Thymus (tissue), 14 donors: ENCODE measurements at places on chromosomes 4 and X. TPM values are rescaled to one million over a fixed set of nuclear protein-coding genes. Genes with fewer than 3 reads are reported as not detected.

PNCK gene
- total RNA-seq, result 8.2 TPM

SLC9A6 gene
- 7.7 TPM for total RNA-seq

TLR8 gene
- 3.7 TPM for total RNA-seq

USP17L20 gene
- total RNA-seq, result not detected

UGT2B28 gene
- total RNA-seq, result 0.05 TPM

YY2 gene
- 0.47 TPM for total RNA-seq

BST1 gene
- total RNA-seq, result 4.1 TPM

MAGEA2 gene
- total RNA-seq, result not detected

KLB gene
- 0.05 TPM for total RNA-seq

TECRL gene
- 0.09 TPM for total RNA-seq

PABPC5 gene
- 0.24 TPM for total RNA-seq

ADAMTS3 gene
- 1.8 TPM for total RNA-seq

BTK gene
- 6.5 TPM for total RNA-seq

DNA sequence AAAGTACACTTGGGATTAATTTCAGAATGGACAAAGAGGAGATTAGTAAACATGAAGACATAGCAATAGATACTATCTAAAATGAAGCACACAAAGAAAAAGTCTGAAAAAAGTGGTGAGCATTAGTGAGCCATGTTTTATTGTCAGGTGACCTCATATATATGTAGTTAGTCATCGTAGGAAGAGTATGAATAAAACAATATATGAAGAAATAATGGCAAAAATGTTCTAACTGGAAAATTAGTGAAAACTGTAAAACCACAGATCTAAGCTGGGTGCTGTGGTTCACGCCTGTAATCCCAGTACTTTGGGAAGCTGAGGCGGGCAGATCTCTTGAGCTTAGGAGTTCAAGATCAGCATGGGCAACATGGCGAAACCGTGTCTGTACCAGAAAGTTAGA, 67.9 kb downstream of the RBPJ start:
- no peak overlapping the region for H3K27ac ChIP-seq
- H3K27me3 ChIP-seq, result no peaks in the 10 kb centered on the region
- no peak overlapping the region for H3K4me3 ChIP-seq

GRCh38 chr4:33658971-33659370, 2585.3 kb downstream of the ARAP2 start:
- no peaks in the 10 kb centered on the region for H3K27me3 ChIP-seq
- DNase-seq, result no peak
- no peak overlapping the region for H3K27ac ChIP-seq
- H3K36me3 ChIP-seq, result no peaks in the 10 kb centered on the region
- no peak overlapping the region for H3K4me3 ChIP-seq

DNA sequence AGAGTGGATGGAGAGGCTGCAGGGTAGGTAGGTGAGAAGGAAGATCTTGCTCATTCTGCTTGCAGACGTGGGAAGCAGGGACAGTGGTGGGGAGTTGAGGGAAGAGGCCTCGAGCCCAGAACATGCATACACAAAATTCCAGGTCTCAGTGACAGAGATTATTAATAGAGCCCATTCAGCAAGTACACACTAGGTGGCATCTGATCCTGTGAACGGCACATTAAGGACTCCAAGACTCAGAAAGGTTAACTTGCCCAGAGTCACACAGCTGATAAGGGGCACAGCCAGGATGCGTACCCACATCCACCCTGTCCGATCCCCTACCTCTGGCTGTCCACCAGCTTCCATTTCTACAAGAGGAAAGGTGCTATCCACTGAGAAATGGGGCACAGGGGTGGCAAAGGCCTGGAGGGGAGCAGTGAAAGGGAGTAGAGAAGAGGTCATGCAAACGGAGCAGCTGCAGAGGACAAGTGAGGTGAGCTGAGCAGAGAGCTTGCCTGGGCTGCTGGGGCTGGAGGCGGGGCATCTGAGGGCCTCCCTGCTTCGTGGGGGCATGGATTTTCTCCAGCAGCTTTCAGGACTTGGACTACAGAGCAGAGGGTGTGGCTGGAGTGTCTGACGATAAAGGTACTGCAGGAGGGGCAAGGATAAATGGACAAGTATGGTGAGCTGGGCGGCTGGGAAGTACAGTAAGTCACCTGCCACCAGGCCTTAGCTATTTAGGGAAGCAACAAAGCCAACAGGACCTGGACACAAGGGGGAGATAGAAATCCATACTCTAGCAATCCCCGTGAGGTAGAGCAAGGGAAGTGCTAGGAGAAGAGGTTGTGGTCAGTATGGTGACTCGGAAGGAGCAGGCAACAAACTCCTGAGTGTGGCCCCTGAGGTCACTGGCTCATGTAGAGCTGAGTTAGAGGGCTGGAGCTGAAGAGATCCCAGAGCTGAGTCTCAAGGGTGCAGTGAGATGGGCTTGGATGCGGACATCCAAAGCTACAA, 11.2 kb downstream of the IDS start:
- no peaks in the 10 kb centered on the region for H3K4me1 ChIP-seq
- H3K4me3 ChIP-seq, result no peak overlapping the region
- peaks cover 32% of the 10 kb centered on the region for H3K36me3 ChIP-seq
- H3K27me3 ChIP-seq, result no peaks in the 10 kb centered on the region
- no peak for DNase-seq

GRCh38 chr4:112284662-112285411, 867 bp downstream of the TIFA start:
- peaks cover 4% of the 10 kb centered on the region for H3K36me3 ChIP-seq
- H3K27me3 ChIP-seq, result no peaks in the 10 kb centered on the region
- peak overlapping the region; percentile 79 for H3K27ac ChIP-seq
- no peak for DNase-seq

DNA sequence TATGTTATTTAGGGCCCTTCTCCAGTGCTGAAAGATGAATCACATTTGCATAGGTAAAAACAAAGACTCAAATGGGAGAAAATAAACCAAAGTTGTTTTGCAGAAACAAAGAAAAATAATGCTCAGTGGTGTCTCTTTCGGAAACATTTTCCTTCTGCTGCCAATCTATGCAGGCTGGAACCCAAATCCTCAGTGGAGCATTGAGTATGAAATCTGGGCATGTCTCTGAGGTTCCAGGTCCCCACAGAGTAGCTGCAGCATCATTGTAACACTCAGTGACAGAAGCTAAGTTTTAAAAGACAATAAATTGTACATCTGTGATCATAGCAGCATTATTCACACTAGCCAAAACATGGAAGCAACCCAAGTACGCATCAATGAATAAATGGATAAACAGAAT, 303.6 kb downstream of the FBXW7 start:
- no peak for DNase-seq
- H3K4me1 ChIP-seq, result peaks cover 6% of the 10 kb centered on the region
- no peaks in the 10 kb centered on the region for H3K36me3 ChIP-seq
- no peak overlapping the region for H3K4me3 ChIP-seq
- H3K27ac ChIP-seq, result no peak overlapping the region
- H3K27me3 ChIP-seq, result no peaks in the 10 kb centered on the region

DNA sequence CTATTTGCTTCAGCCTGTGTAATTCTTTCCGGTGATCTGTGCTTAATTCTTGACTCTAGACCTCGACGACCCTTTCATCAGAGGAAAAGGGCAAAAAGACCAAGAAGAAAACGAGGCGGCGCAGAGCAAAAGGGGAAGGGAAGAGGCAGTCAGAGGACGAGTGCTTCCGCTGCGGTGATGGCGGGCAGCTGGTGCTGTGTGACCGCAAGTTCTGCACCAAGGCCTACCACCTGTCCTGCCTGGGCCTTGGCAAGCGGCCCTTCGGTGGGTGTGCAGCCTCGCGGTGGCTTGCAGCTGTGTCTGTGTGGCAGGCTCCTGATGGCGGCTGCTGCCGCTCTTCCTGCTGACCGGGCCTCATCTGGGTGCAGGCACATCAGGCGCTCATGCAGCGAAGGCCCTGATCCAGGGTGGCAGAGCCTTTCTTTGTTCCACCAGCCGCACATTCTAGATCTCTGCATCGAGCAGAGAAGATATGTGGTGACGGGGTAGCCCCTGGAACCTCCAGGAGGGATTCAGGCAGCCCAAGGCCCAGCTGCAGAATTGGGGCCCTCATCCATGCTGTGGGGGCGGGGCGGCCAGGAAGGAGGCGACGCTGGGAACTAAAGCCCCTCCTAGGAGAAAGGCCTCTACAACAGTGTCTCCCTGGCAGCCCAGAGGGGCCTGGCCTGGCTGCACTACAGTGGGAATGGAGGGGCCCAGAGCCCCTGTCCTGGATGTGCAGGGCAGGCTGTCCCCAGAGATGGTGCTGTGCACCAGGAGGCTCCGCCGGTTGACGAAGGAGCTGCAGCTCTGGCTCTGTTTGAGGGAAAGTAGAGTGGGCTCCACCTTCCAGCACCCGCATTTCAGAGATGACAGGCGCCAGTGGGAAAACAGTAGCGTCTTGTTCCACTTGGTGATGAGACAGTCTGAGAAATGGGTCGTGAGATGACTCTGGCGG, 32.1 kb downstream of the NELFA start:
- no peaks in the 10 kb centered on the region for H3K27me3 ChIP-seq
- no peak for DNase-seq

GRCh38 chrX:135530097-135530496, 9.6 kb downstream of the INTS6L start:
- no peaks in the 10 kb centered on the region for H3K4me1 ChIP-seq
- no peak for DNase-seq
- no peak overlapping the region for H3K27ac ChIP-seq

DNA sequence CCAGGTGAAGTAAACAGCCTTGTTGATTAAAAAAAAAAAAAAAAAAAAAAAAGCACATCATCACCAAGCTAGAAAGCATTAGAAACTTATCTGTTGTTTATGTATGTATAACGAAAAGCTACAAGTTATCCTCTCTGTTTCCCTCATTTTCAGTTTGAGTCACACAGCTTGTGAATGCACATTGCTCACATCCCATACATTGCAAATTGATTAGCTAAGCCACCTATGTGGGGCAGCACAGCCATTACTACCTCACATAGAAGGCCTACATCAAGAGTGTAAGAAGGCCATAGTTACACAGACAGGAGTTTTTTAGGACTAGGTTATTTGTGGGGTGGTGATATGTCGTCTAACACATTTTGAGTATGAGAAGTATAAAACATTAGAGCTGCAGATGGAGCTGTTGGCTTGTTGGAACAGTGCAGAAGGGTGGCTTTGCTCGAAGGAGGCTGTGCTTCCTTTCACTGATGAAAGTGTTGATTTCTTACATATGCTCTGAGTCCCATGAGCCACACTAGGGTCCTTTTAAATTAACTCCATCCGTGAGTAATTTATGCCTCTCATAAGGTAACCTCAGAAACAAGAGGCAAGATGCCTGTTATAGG, 431.6 kb downstream of the GABRG1 start:
- no peak overlapping the region for H3K4me3 ChIP-seq
- no peak for DNase-seq
- H3K27ac ChIP-seq, result no peak overlapping the region
- no peaks in the 10 kb centered on the region for H3K4me1 ChIP-seq
- no peaks in the 10 kb centered on the region for H3K36me3 ChIP-seq
- no peaks in the 10 kb centered on the region for H3K27me3 ChIP-seq

GRCh38 chr4:20288846-20289512, 37.3 kb downstream of the SLIT2 start:
- no peak for DNase-seq
- H3K4me1 ChIP-seq, result no peaks in the 10 kb centered on the region
- no peaks in the 10 kb centered on the region for H3K27me3 ChIP-seq
- no peak overlapping the region for H3K4me3 ChIP-seq

DNA sequence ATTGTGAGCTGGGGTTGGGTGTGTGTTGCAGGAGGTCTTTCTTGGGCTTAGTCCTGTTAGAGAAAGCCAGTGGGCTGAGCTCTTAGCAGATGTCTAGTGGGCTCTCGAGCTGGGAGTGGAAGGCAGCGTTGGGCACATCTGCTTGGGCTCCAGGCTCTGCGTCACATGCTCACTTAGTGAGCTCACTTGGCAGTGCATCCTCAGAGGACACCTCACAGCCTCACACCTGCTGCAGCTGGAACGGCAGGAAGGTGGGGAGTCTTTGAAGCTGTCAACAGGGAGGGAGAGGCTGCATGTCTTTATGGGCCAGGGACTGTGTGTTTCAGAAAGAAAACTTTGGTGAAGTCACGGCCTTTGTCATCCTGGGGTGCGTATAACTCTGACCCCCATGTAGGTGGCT, 82.2 kb downstream of the PSAPL1 start:
- no peaks in the 10 kb centered on the region for H3K4me1 ChIP-seq
- no peak overlapping the region for H3K27ac ChIP-seq
- no peaks in the 10 kb centered on the region for H3K27me3 ChIP-seq
- no peak overlapping the region for H3K4me3 ChIP-seq

DNA sequence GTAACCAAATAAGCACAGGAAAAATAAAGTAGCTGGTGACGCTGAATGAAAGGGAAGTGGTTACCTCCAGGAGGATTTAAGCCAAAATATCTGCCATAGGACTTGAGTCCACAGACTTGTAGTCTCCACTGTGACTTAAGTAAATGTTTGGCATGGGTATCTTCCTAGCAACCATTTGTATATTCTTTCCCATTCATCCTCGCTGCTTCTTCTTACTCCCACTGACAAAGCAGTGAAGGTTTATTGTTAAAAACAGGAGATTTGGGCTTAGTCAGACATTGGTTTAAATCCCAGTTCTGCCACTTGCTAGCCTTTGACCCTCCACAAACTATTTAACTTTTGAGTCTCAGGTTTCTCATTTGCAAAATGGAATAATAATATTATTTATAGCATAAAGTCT, 22.3 kb downstream of the COL4A6 start:
- no peaks in the 10 kb centered on the region for H3K27me3 ChIP-seq
- no peak for DNase-seq
- H3K4me1 ChIP-seq, result no peaks in the 10 kb centered on the region

GRCh38 chr4:3518511-3518880, 13.7 kb downstream of the LRPAP1 start:
- H3K27me3 ChIP-seq, result no peaks in the 10 kb centered on the region
- no peaks in the 10 kb centered on the region for H3K4me1 ChIP-seq
- no peak overlapping the region for H3K4me3 ChIP-seq
- no peak for DNase-seq

- no peaks in the 10 kb centered on the region for H3K4me1 ChIP-seq
- H3K27ac ChIP-seq, result no peak overlapping the region
- no peaks in the 10 kb centered on the region for H3K27me3 ChIP-seq
- H3K36me3 ChIP-seq, result no peaks in the 10 kb centered on the region
Measured at GRCh38 chr4:181877329-181877848, 365.8 kb upstream of the TENM3 start.

DNA sequence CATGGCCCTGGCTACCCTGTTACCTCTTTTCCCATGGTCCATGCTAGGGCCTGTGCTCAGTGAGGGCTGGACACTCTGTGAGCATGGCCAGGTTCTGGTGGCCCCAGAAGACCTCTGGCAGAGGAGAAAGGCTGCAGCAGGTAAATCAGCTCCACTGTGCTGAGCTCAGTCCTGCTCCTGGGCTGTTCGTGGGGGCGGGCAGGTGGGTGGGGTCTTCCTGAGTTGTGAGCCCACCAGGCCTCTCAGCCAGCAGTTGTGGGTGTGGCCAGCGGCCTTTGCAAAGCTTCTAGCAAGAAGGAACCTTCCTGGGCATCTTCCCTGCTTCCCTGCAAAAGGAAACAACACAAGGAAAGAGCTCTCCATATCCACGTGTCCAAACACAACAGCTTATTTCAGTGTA, 85.3 kb upstream of the STX18 start:
- H3K27me3 ChIP-seq, result no peaks in the 10 kb centered on the region
- DNase-seq, result no peak
- no peaks in the 10 kb centered on the region for H3K4me1 ChIP-seq
- H3K4me3 ChIP-seq, result no peak overlapping the region
- no peak overlapping the region for H3K27ac ChIP-seq

- peaks cover 26% of the 10 kb centered on the region for H3K4me1 ChIP-seq
- H3K27me3 ChIP-seq, result no peaks in the 10 kb centered on the region
- DNase-seq, result peak; percentile 52
- H3K27ac ChIP-seq, result peak within 1 kb of the TSS; percentile 82
- peak within 1 kb of the TSS; percentile 68 for H3K4me3 ChIP-seq
- H3K36me3 ChIP-seq, result peaks cover 18% of the 10 kb centered on the region
Measured at GRCh38 chrX:49171752-49172279, at the start of gene PLP2. PLP2 (plus strand) TSS chrX:49171898; CDS start chrX:49172001, 103 bp downstream.
